ENCODE measurements at places on chromosomes 4 and X.
A peak's percentile ranks its signal among the peaks of the same experiment; 100 is the strongest.

DNA sequence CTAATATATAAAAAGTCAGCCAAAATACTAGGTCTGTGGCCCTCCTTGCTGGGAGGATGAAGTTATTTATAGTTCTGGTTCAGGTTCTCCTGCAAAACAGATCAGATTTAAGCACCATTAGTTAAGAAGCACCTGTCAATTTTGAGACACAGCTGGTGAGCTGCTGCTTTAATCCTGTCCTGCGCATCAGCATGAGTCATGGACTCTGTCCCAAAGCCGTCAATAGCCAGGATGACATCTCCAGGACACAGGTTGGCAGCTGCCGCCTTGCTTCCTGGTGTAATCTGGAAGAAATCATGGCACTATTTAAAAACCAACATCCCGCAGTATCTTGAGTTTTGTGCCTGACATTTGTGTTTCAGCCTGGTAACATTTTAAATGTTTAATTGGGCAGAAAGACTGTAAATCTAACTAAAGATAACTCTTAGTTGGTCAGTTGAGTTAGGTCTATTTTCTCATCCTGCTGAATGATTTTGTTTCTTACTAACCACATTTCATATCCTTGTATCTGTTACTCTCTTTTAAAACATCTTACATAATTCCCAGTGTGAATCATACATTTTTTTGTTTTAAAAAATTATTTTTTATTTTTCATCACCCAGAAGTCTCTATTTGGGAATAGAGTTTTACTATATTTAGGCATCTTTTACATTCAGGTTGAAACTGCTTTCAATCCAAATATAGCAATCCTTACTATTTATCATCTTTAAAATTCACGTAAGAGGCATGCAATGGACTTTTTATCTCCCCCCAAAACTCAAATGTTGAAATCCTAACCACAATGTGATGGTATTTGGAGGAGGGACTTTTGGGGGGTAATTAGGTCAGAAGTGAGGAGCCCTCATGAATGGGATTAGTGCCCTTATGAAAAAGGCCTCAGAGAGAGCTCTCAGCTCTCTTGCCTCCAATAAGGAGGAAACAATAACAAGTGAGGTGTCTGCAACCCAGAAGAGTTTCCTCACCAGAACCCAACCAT is 10.1 kb downstream of the PDLIM3 start:
- no peak for DNase-seq
- no peak overlapping the region for H3K27ac ChIP-seq
- no peaks in the 10 kb centered on the region for H3K36me3 ChIP-seq
- no peaks in the 10 kb centered on the region for H3K4me1 ChIP-seq

DNA sequence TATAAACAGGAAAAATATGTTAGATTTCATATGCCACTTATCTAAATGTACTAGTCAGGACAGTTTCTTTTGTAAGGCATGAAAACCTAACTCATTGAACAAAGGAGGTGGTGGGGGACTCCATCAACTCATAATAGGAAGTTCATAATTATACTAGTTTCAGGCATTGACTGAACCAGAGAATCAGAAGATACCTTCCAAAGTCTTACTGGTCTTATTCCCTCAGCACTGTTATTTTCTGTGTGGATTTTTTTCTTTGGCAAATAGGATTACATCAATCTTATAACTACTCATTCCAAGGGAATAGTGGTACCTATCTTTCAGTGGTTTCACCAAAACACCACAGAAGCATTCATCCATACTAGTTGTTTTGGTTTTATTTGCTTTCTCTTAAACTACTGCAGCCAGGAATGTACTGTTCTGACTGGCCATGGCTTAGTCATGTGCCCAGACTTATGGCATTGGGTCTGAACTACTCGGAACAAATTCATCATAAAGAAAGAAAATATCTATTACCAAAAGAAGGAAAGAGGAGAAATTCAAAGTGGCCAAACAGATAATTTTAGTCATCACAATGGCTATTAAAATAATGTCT is 273.9 kb downstream of the ARAP2 start:
- DNase-seq, result no peak
- H3K4me1 ChIP-seq, result no peaks in the 10 kb centered on the region
- H3K4me3 ChIP-seq, result no peak overlapping the region
- H3K27ac ChIP-seq, result no peak overlapping the region

GRCh38 chrX:47217121-47217851 is 1.2 kb upstream of the CDK16 start:
- H3K4me3 ChIP-seq, result peak overlapping the region; percentile 45
- peaks cover 30% of the 10 kb centered on the region for H3K4me1 ChIP-seq
- H3K27me3 ChIP-seq, result no peaks in the 10 kb centered on the region
- DNase-seq, result no peak
- H3K36me3 ChIP-seq, result peaks cover 31% of the 10 kb centered on the region
- peak overlapping the region; percentile 90 for H3K27ac ChIP-seq

DNA sequence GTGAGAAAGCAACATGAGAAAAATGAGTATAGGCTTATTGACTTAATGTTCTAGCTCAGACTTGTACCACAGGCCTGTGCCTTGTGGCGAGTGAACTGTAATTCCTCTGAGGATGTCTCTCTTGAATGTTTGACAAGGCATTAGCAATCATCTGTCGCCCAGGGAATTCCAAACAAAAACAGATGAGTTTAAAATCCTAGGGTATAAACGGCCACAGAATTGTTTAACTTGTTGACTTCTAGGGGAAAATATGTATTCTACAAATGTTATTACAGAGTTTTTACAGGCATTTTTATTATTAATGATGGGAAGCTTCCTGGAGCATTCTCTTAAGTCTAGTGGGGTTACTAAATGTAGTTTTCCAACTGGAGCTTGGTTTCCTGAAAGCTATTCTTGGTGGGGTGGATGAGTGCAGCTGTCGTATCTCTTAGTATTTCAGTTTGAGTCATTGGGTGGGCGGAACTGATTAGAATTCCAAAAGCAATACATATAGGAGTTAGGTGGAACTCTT is 40.6 kb downstream of the ARHGAP10 start:
- H3K4me1 ChIP-seq, result no peaks in the 10 kb centered on the region
- no peak for DNase-seq
- no peak overlapping the region for H3K4me3 ChIP-seq
- H3K36me3 ChIP-seq, result no peaks in the 10 kb centered on the region

DNA sequence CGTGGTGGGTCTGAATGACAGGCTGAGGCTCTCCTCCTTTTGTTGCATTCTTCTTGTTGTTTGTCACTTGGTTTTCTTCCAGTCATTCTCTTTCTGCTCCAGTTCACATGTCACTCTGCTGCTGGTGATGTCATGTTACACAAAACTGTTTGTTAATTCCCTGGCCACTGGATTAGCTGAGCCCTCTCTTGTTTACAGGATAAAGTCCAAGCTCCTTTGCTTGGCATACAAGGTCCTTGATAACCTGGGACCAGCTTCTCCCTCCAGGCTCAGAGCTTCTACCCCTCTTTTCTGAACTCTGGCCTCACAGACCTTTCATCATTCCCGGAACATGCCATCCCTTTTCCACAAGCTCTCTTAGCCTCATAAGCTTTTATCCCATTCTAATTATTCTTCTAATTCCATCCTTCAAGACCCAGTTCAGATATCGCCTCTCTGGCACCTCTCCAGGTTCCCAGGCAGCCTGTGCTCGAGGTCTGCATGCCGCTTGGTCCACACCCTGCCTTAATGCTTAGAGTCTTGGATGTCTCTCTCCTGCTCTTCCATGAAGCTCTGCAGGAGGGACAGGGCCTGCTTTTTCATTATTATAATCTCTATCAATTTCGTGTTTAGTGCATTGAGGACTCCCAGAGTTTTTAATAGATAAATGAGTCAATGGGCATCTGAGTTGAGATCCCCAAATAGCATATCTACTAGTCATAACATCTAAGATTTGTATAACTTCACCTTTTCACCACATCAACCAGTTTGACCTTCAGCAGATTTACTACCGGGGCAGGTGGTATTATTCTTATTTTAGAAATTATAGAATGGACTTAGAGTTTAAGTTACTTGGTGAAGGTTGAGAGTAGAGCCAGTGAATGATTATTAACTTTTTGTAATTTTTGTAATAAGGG is 98.7 kb downstream of the TMEM131L start:
- H3K4me3 ChIP-seq, result no peak overlapping the region
- peaks cover 68% of the 10 kb centered on the region for H3K36me3 ChIP-seq
- H3K4me1 ChIP-seq, result peaks cover 12% of the 10 kb centered on the region
- no peaks in the 10 kb centered on the region for H3K27me3 ChIP-seq
- H3K27ac ChIP-seq, result no peak overlapping the region
- DNase-seq, result no peak

GRCh38 chr4:15938182-15938581 is 358 bp downstream of the FGFBP1 start:
- no peak for DNase-seq
- H3K27ac ChIP-seq, result no peak overlapping the region
- H3K4me3 ChIP-seq, result no peak overlapping the region
- no peaks in the 10 kb centered on the region for H3K4me1 ChIP-seq
- H3K36me3 ChIP-seq, result no peaks in the 10 kb centered on the region
- H3K27me3 ChIP-seq, result no peaks in the 10 kb centered on the region

GRCh38 chr4:16516796-16517439 is 290.6 kb upstream of the TAPT1 start:
- H3K4me1 ChIP-seq, result no peaks in the 10 kb centered on the region
- DNase-seq, result no peak
- no peak overlapping the region for H3K27ac ChIP-seq

DNA sequence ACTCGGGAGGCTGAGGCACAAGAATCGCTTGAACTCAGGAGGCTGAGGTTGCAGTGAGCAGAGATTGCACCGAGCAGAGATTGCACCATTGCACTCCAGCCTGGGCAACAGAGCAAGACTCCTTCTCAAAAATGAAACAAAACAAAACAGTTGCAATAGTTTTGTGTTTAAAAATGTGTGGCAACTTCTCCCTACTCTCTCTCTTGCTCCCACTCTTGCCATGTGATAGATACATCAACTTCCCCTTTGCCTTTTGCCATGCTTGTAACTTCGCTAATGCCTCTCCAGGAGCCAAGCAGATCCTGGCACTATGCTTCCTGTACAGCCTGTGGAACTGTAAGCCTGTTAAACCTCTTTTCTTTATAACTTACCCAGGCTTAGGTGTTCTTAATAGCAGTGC is 52.5 kb upstream of the INTU start:
- H3K27ac ChIP-seq, result no peak overlapping the region
- no peaks in the 10 kb centered on the region for H3K27me3 ChIP-seq
- H3K36me3 ChIP-seq, result no peaks in the 10 kb centered on the region
- DNase-seq, result no peak
- no peak overlapping the region for H3K4me3 ChIP-seq
- H3K4me1 ChIP-seq, result no peaks in the 10 kb centered on the region

DNA sequence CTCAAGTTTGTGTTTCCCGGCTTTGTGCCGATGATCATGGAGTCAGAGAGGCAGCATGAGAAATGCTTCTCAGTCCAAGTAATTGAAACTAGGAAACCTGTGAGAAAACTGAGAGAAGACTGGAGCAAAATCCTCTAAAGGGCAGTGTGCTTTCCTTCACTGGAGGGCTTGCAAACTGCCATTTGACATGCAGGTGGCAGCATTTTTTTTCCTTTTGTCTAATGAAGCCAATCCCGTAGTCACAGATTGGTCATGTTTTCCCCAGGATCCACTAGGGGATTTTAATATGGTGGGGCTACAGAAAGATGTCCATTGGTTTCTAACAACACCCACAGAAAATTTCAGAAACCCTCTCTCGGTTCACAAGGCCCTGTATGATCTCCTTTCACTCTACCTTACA is 117.4 kb upstream of the NUDT10 start:
- no peak overlapping the region for H3K27ac ChIP-seq
- no peaks in the 10 kb centered on the region for H3K36me3 ChIP-seq
- H3K27me3 ChIP-seq, result no peaks in the 10 kb centered on the region
- no peak for DNase-seq
- H3K4me3 ChIP-seq, result no peak overlapping the region
- H3K4me1 ChIP-seq, result no peaks in the 10 kb centered on the region

DNA sequence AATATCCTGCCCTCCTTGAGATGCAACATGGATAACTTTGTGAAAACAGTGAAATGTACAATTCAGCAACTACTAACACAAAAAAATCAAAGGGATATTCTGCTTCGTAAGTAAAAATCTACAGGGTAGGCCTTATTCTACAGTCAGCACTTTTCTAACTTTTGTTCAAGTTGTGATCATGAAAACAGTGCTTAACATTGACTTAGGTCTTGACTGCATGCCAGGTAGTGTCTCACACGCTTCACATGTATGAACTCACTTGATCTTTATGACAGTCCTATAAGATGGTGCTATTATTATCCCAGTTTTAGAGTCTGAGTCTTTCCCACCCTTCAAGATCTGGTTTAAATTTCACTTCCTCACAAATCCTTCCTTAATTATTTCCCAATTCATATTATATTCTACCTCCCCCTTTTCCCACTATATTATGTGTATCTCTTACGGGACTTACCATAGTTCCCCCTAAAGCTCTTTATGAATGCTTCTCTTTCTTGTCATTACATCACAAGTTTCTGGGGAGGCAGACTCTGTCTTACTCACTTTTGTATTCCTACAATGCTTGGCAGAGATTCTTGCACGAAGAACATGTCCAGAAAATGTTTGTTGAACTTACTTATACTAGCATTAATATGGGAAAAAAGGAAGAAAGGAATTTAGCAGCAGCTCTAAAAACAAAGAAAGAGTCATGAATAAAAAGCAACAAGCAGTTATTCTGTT is 179.8 kb downstream of the SCFD2 start:
- no peak overlapping the region for H3K27ac ChIP-seq
- H3K4me3 ChIP-seq, result no peak overlapping the region
- no peak for DNase-seq
- H3K4me1 ChIP-seq, result no peaks in the 10 kb centered on the region
- H3K27me3 ChIP-seq, result no peaks in the 10 kb centered on the region
- H3K36me3 ChIP-seq, result peaks cover 5% of the 10 kb centered on the region

Measured in CD4-positive, alpha-beta T cell (primary cell).